ENCODE measurements at places on chromosomes 2 and 18.

DNA sequence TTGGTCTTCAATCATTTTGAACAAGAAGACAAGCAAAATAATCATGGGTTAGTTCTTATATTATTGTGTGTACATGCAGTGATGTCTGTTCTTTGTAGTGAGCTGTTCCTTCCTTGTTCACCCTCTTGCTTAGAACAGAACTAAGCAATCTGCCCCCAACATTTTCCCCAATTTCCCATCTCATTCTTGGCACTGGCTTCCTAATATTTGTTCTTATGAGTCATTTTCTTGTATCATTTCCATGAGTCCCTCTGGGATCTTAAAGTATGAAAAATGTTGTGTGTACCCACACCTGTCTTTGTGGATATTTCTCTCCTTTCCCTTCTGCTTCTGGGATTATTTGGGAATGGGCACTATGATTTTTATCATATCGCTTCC lies 3.5 kb upstream of the IL1B start:
- H3K36me3 ChIP-seq, result no peaks in the 10 kb centered on the region
- H3K4me1 ChIP-seq, result peaks cover 56% of the 10 kb centered on the region
- no peaks in the 10 kb centered on the region for H3K27me3 ChIP-seq
- no peak for DNase-seq

DNA sequence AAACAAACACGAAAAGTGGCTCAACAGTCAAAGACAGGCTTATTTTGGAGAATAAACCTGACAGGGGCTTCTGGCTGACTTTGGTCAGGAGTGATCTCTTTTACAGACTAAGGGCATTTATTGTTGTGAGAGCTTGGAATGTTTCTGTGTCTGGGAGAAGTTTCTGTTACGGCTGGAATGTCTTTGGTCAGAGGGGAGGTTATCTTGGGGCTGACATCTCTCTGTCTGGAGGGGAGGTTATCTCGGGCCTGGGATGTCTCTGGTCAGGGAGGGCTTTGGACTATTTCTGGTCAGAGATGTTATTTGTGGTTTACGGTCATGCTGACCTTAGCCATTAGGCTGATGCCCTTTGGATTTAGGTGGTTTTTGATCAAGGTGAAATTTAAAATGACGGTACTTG lies 345.5 kb upstream of the FSIP2 start:
- H3K36me3 ChIP-seq, result no peaks in the 10 kb centered on the region
- DNase-seq, result no peak
- H3K4me3 ChIP-seq, result no peak overlapping the region

DNA sequence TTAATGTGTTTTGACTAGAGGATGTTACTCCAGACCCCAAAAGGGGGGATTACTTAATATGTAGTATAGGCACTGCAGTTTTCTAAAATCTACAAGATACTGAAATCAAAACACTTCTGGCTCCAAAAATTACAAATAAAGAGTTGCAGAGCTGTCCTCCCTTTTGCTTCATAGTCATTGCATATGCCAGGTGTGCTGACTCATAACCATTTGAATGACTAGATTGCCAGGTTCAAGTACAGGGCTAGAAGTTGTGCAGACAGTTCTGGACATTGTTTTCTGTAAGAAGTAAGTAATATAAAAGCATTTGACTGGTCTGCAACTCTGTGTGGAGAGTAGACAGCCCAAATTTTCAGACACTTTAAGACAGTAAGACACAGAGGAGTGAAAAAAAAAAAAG lies 6.7 kb downstream of the CWC22 start:
- H3K27me3 ChIP-seq, result no peaks in the 10 kb centered on the region
- no peak overlapping the region for H3K4me3 ChIP-seq
- H3K36me3 ChIP-seq, result peaks cover 8% of the 10 kb centered on the region
- H3K4me1 ChIP-seq, result peaks cover 54% of the 10 kb centered on the region
- H3K27ac ChIP-seq, result no peak overlapping the region

- no peak overlapping the region for H3K27ac ChIP-seq
- peak overlapping the region; percentile 88 for H3K4me3 ChIP-seq
- DNase-seq, result no peak
- H3K36me3 ChIP-seq, result no peaks in the 10 kb centered on the region
- H3K4me1 ChIP-seq, result peaks cover 21% of the 10 kb centered on the region
- H3K27me3 ChIP-seq, result peaks cover 42% of the 10 kb centered on the region
Measured at GRCh38 chr18:32469691-32470459, 807 bp downstream of the GAREM1 start.

- H3K4me1 ChIP-seq, result no peaks in the 10 kb centered on the region
- H3K27me3 ChIP-seq, result no peaks in the 10 kb centered on the region
Measured at GRCh38 chr2:215403441-215404347, 32.2 kb downstream of the FN1 start.

- H3K4me1 ChIP-seq, result peaks cover 62% of the 10 kb centered on the region
- H3K36me3 ChIP-seq, result peaks cover 4% of the 10 kb centered on the region
- H3K4me3 ChIP-seq, result no peak overlapping the region
- no peak for DNase-seq
- no peak overlapping the region for H3K27ac ChIP-seq
Measured at GRCh38 chr18:63152096-63152495, 167.5 kb downstream of the BCL2 start.

- peaks cover 6% of the 10 kb centered on the region for H3K4me1 ChIP-seq
- no peaks in the 10 kb centered on the region for H3K27me3 ChIP-seq
- no peak overlapping the region for H3K27ac ChIP-seq
- no peak for DNase-seq
- H3K36me3 ChIP-seq, result peaks cover 6% of the 10 kb centered on the region
- no peak overlapping the region for H3K4me3 ChIP-seq
Measured at GRCh38 chr2:195322324-195322723, 334.7 kb upstream of the SLC39A10 start.

DNA sequence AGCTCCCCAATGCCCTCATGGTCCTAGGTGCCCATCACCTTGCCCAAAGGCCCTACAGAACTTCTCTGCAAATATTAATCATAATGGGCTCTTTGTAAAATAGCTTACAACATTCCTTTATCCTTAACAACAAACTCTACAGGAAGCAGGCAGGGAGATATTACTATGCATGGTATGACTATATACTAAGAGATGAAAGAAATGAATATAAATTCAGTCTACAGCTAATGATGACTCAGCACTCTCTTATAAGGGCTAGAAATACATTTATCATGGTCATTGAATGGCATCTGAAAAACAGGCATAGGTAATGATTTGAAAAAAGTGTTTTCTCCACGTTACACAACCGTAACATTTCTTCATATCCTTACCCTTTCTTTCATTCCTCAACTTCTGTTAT lies 254.8 kb upstream of the DSEL start:
- no peaks in the 10 kb centered on the region for H3K27me3 ChIP-seq
- H3K36me3 ChIP-seq, result no peaks in the 10 kb centered on the region
- no peaks in the 10 kb centered on the region for H3K4me1 ChIP-seq
- DNase-seq, result no peak
- no peak overlapping the region for H3K4me3 ChIP-seq

DNA sequence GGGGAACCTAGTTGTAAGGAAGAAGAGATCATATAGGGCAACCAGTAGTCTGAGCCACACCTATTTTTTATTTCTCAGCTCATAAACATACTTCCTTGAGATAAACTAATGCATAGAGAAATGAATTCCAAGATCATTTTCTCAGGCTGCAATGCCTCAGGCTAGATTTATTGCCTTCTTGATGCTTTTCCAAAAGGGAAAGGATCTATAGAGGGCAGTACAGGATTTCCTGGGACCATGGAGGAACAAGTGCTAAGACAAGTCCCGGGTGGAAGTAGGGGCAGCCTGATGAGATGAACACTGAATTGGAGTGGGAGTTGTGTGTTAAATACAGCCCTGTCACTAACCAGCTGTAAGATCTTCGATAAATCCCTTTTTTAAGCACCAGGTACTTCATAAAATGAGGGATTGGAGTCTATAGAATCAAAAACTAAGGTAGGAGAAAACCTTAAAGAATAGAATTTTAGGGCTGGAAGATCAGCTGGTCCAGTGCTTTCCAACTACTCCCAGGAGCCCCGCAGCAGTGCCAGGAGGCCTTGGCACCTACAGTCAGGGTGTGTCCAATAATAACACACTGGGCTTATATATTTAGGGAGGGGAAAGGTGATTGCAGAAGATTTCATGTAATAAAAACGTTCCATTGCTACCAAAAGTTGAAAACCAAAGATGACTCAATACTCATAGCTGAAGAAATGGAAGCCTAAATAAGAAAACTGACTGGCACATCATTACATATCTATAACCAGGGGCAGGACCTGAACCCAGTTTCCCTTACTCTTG lies 58.1 kb downstream of the SERTAD2 start:
- H3K36me3 ChIP-seq, result peaks cover 12% of the 10 kb centered on the region
- peak overlapping the region; percentile 31 for H3K27ac ChIP-seq
- H3K27me3 ChIP-seq, result no peaks in the 10 kb centered on the region
- peaks cover 4% of the 10 kb centered on the region for H3K4me1 ChIP-seq
- H3K4me3 ChIP-seq, result no peak overlapping the region
- no peak for DNase-seq

DNA sequence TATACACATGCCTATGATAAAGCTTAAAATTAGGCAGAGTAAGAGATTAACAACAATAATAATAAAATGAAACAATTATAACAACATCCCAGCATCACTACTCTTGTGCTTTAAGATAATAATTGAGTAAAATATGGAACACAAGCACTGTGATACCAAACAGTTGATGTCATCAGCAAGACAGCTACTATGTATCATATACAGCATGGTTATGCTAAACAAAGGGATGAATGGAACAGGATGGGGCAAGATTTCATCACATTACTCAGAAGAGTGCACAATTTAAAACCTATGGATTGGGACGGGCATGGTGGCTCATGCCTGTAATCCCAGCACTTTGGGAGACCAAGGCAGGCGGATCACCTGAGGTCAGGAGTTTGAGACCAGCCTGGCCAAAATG lies 1221.0 kb downstream of the SUCLG1 start:
- H3K4me3 ChIP-seq, result no peak overlapping the region
- H3K4me1 ChIP-seq, result no peaks in the 10 kb centered on the region
- H3K27ac ChIP-seq, result no peak overlapping the region
- H3K36me3 ChIP-seq, result no peaks in the 10 kb centered on the region

- no peaks in the 10 kb centered on the region for H3K27me3 ChIP-seq
- peaks cover 17% of the 10 kb centered on the region for H3K36me3 ChIP-seq
- no peak for DNase-seq
- H3K4me1 ChIP-seq, result peaks cover 52% of the 10 kb centered on the region
- H3K4me3 ChIP-seq, result peak overlapping the region; percentile 88
- H3K27ac ChIP-seq, result peak overlapping the region; percentile 9
Measured at GRCh38 chr18:79071037-79071436, 1.8 kb downstream of the ATP9B start.

DNA sequence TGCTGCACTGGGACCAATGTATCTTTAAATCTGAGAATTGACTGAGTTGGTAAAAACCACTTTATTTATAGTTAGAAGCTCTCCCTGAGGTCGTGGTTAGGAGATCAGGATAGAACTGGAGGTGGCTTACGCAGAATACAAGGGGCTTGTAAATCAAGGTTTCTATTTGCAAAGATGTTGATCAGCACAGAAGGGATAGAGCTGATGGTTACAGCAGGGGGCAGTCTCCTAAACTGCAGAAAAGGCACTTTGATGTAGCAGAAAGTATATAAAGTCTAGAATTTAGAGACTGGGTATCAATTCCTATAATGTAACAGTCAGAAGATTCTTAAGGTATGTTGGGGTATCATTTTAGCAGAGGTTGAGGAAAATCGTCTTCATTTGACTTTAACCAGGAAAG lies 25.2 kb upstream of the ACVR1 start:
- no peak for DNase-seq
- no peak overlapping the region for H3K4me3 ChIP-seq
- no peaks in the 10 kb centered on the region for H3K27me3 ChIP-seq
- no peaks in the 10 kb centered on the region for H3K36me3 ChIP-seq

DNA sequence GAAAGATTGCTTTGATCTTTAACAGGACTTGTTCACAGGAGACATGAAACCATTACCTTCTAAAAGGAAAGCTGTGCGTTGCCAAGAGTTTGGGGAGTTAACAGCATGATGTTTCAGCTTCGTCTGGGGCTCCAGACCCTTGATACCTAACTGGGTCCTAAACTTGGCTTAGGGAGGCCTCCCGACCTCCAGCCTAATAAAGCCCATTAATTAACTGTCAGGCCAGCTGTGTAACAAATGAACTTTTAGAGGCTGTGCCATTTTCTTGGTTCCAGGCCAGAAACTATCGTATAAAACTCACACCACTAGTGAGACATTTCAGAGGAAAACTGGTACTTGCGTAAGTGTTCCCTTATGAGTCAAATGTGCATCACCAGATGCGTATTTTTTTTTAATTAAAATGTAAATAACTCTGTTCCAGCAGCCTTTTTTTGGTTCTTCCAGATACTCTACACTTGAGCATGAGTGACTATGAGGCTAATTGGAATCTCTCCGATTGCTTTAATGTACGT lies 236.5 kb downstream of the BCL2 start:
- DNase-seq, result no peak
- H3K36me3 ChIP-seq, result peaks cover 9% of the 10 kb centered on the region
- H3K4me1 ChIP-seq, result peaks cover 15% of the 10 kb centered on the region
- H3K27ac ChIP-seq, result no peak overlapping the region
